Endothelial cell of umbilical vein (primary cell): ENCODE measurements at places on chromosomes 6 and 20. TPM values are rescaled to one million over a fixed set of nuclear protein-coding genes. Genes with fewer than 3 reads are reported as not detected.

Gene ZNF341
- total RNA-seq = 3.9 and 4.9 TPM in 2 replicates

Gene C6orf15
- not detected in 2 replicates for total RNA-seq

DNA sequence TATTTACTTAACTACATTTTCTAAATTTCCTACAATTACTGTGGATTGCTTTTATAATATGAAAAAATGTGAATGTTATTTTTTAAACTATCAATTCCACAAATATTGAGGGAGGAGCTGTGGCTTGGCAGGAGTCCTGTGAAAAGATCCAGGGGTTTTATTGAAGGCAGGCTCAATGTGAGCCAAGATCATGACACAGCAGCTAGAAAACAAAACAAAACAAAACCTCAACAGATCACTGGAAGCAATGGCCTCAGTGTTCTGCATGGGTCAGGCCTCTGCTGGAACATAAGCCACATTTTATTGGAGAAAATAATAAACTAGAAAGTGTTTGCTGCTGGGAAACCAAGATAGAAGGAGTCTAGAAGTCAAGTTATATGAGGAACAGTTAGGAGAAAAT lies 19.4 kb upstream of the RCAN2 start:
- no peak for DNase-seq

GRCh38 chr6:148317739-148318138 lies 24.9 kb upstream of the SASH1 start:
- no peak for DNase-seq

DNA sequence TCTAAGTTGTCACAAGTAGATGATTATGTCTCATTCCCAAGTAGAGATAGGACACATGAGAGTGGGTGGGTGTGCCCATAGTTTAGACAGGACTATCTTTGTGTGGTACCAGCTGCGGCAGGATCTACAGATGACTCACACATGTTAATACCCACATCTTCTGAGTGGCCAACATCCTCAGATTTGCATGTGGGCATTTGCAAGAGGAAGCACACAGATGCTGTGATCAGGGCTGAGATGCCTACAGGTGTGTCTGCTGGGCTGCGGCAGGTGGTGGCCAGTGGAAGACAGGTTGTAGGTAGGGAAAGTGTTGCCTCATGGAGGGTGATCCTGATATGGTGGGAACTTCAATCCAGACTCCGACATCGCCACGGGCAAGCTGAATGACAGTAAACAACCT lies 50.8 kb downstream of the UTRN start:
- DNase-seq = no peak

DNA sequence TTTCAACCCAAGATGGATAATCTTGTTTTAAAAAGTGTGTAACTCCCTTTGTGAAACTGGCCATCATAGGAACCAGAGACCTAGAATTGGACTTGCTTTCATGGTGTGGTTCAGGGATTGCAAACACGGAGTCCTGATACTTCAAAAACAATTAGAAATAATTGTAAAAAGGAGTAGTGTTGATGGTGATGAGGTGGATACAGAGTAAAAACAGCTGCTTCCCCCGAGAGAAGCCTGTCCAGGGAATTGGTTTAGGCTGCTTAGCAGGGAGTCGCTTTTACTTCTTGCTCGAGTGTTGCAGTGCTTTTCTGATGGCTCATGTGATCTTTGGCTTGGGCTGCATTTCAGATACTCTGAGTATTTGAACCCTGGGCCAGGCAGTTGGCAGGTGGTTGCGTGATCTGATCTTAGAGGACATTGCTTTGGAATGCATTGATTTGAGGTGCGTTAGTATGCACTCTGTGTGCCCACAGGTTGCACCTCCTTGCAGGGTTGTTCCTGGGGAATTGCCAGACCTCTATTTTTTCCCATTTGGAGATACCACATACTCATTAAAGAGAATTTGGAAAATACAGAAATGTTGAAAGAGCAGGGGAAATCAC lies 19.5 kb downstream of the KIF3B start:
- DNase-seq = no peak

- no peak for DNase-seq
Observed at GRCh38 chr6:43933148-43933885, 163.3 kb downstream of the VEGFA start.

DNA sequence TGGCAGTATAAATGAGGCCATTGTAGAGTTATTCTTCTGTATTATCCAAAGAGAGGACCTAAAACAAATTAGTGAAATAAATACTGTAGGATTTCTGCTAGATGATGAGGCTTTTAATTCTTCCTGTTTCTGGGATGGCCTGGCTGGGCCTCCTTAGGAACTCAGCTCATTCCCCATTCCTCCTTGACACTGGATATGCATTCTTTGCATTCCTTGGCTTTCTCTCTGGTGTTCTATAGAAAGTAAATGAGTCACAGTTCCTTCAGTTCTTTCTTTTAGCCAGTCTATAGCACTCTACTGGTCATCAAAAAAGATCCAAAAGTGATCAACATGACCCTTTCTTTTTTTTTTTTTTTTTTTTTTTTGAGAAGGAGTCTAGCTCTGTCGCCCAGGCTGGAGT lies 8.6 kb downstream of the OR10C1 start:
- no peak for DNase-seq

GRCh38 chr20:39222101-39222500 lies 260.0 kb downstream of the DHX35 start:
- no peak for DNase-seq

DNA sequence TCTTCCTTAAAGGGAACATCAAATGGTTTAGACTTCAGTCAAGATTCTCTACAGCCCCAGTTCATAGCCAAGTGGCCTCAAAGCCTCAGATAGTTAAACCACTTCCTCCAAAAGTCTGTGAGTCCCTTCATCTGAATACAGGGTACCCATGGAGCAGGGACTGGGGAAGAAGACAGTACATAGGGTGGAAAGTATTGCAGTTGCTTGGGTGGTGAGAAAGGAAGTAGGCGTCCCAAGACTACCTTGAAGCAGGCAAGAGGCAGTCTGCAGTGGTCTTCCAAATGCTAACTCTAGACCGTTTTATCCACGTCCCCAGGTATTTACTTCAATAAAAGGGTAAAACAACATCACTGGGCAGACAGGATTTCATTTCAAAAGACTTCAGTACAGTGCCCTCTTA lies 2.0 kb downstream of the FYN start:
- peak; percentile 45 for DNase-seq
